ENCODE measurements at places on chromosomes 2 and 18.

DNA sequence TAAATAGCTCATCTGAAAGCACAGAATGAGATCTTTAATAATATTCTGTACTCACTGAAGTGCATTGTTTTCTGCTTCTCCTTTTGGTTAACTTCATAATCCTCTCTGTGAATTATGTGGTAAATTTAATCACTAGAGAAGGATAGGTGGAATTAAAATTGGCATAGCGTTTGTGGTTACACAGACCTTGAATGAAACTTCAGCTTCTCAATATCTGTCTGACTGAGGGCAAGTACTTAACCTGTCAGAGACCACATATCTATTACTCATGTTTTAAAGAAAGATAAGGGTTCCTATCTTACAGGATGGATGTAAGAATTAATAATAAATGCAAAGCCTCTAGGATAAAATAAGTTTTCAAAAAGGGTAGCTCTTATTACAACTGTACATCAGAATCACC, 861.8 kb downstream of the TRIB2 start:
- DNase-seq, result no peak

DNA sequence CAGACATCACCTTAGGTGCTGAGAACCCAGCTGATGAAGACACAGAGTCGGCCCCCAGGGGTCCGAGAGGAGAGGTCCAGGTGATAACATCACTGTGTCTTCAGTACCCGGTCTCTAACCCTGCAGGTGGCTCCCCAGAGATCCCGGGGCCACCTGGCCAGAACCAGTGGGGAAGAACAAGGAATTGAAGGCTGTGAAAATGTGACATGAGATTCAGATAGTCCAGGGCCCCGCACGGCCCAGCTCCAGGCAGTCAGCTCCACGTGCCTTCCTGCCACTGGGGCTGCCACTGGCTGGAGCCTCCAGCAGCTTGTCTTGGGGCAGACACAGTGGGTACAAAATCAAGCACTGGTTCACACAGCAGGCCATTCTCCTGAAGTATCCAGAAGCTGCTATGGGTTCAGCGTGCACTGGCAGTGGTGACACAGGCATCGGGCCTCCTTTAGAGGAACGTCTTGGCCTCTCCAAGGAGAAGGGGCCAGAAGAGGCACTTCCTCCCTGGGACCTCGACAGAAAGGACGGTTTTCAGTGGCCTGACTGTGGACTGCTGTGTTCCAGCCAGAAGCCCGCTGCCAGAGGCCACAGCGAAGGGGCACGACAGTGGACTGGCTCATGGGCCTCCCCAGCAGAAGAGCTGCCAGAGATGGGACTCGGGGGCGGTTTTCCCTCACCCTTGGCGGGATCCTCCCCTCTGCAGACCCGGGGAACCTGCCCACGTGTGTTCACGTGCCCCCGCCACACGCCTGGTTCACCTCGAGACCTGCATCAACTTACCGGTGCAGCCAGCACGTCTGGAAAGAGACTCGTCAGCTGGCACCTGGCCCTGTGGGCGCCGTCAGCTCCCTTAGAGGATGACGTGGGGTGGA, 150.4 kb downstream of the HDAC4 start:
- no peak for DNase-seq

DNA sequence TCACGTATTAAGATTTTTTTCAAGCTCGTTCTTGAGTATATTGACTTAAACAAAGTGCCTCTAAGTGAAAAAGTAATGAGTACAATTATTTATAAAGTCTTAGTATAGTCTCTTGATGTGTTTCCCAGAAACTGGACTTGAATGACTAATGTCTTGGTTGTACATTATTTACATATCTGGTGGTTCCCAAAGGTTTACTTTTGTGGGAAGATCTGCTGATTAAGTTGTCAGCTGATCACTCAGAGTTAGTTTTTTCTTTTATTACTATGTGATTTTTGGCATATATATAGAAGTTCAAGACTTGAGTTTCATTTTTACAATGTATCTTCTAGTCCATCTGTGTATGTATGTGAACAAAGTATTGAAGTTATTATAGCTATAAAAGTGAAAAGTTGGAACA, 29.5 kb downstream of the RNF144A start:
- peak; percentile 32 for DNase-seq

DNA sequence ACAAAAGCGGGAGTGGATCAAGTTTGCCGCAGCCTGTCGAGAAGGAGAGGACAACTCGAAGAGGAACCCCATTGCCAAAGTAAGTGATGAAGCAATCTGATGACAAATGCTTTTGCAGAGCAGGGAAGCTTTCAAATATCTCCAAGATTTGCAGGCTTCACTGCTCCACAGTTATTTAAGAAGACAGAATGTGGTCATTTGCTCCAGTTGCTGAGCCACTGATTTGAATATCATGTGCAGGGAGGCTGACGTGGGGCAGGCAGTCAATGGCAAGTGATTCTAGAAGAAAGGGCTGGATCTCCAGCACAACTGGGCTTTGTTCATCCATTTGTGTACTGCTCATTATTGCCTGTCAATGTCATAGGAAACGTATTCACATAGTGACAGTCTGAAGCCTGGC, 10.2 kb downstream of the DSG4 start:
- DNase-seq, result no peak

- DNase-seq, result peak; percentile 47
These were observed 4.5 kb upstream of the GAL3ST2 start for GRCh38 chr2:241772063-241772499.

Measured in CD4-positive, alpha-beta T cell treated with Interleukin-15 for 4 hours (primary cell).